A549 treated with CORT108297 at 1 μM for 4 hours (cell line): ENCODE measurements at places on chromosomes 1 and 21. TPM values are rescaled to one million over a fixed set of nuclear protein-coding genes. Genes with fewer than 3 reads are reported as not detected.

Gene SPRR2F
- total RNA-seq, result not detected in 5 replicates

Gene ADGRL2
- total RNA-seq, result 9.2 to 12.2 TPM (median 11.2 TPM) in 5 replicates

Gene DYNLT5
- total RNA-seq, result not detected in 5 replicates

Gene RAP1GAP
- 9.9 to 13.5 TPM (median 12.8 TPM) in 5 replicates for total RNA-seq

Gene BTG2
- 10.1 to 14.5 TPM (median 14.2 TPM) in 5 replicates for total RNA-seq

Gene HTR1D
- 13.1 to 16.2 TPM (median 14.4 TPM) in 5 replicates for total RNA-seq

Gene LCE1F
- not detected in 5 replicates for total RNA-seq

Gene HORMAD1
- 5.7 to 8.8 TPM (median 7.2 TPM) in 5 replicates for total RNA-seq

Gene ETNK2
- total RNA-seq, result 3.7 to 4.5 TPM (median 4.2 TPM) in 5 replicates

Gene LORICRIN
- total RNA-seq, result not detected in 5 replicates

Gene AADACL3
- not detected in 5 replicates for total RNA-seq

Gene FAM131C
- 11.2 to 18.8 TPM (median 17.9 TPM) in 5 replicates for total RNA-seq

Gene HJV
- not detected in 5 replicates for total RNA-seq

Gene C1QB
- not detected in 5 replicates for total RNA-seq

Gene BACE2
- total RNA-seq, result 20.9 to 22.8 TPM (median 21.5 TPM) in 5 replicates

Gene UBR4
- total RNA-seq, result 91.6 to 115 TPM (median 103 TPM) in 5 replicates

Gene GBP6
- total RNA-seq, result not detected in 5 replicates

Gene TEX38
- 0.15 TPM in 1 of 5 replicates, not detected in the others for total RNA-seq

Gene FMN2
- total RNA-seq, result 5.0 to 6.5 TPM (median 5.6 TPM) in 5 replicates

Gene GBP7
- not detected in 5 replicates for total RNA-seq

Gene SUSD4
- total RNA-seq, result 0.47 to 0.73 TPM (median 0.60 TPM) in 5 replicates

Gene CRYAA
- 0.18 TPM in 1 of 5 replicates, not detected in the others for total RNA-seq

Gene SYT14
- total RNA-seq, result 0.02 to 0.06 TPM (median 0.06 TPM) in 5 replicates

Gene STYXL2
- total RNA-seq, result not detected in 5 replicates

Gene TCHH
- total RNA-seq, result 0.20 to 0.26 TPM (median 0.24 TPM) in 5 replicates

Gene FCGR2B
- not detected in 5 replicates for total RNA-seq

Gene ZNF436
- 4.9 to 5.8 TPM (median 5.3 TPM) in 5 replicates for total RNA-seq

Gene CYP4A11
- not detected in 5 replicates for total RNA-seq

Gene SNX7
- total RNA-seq, result 21.6 to 53.5 TPM (median 24.9 TPM) in 5 replicates

Gene ARPC5
- 146 to 201 TPM (median 166 TPM) in 5 replicates for total RNA-seq

Gene CAPN8
- 0.57 to 0.88 TPM (median 0.74 TPM) in 5 replicates for total RNA-seq

Gene EBNA1BP2
- 176 to 196 TPM (median 188 TPM) in 5 replicates for total RNA-seq

Gene CFAP45
- 0.61 to 0.79 TPM (median 0.73 TPM) in 5 replicates for total RNA-seq

Gene PDE9A
- 1.0 to 1.5 TPM (median 1.1 TPM) in 5 replicates for total RNA-seq

Gene GJB5
- 0.06 to 0.13 TPM (median 0.09 TPM) in 4 of 5 replicates, not detected in the other for total RNA-seq

Gene CAPZA1
- total RNA-seq, result 58.8 to 82.1 TPM (median 62.6 TPM) in 5 replicates
